ENCODE measurements at places on chromosomes 7 and 10. TPM values are rescaled to one million over a fixed set of nuclear protein-coding genes. Genes with fewer than 3 reads are reported as not detected.

DNA sequence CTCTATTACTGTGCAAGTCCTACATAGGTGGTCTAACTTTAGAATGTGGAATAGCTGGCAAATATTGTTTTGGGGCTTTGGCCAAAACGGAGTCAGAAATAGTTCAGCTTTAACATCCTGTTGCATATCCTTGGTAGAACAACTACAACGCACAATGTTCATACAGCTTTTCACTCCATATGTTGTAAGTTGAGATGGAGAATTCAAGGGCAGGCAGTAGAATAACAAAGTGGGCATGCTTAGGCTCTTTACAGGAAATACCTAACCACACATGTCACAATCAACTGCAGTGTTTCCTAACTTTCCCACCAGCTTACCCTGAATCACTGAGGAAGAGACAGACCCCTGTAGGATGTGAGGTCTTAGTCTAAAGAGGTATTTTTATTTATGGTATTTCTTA, 122.3 kb downstream of the PPP1R3A start:
- DNase-seq: peak; percentile 41

DNA sequence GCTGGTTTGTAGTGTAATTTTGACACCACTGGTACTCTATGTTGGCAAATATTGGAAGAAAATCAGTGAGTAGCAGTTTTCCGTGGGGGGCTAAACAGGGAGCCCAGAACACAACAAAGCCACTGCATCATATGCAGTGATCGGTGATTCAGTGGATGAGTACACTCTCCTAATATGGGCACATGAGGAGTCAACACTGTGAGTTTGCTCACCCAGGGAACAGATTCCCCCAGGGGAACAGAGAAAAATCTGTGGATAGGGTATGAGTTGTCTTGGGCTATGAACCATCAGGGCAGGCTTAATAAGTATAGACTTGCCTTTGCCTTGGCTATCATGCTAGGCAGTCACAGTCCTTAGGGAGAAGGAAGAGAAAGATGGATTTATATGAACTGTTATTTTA, 227.7 kb upstream of the SEMA3E start:
- DNase-seq: no peak

DNA sequence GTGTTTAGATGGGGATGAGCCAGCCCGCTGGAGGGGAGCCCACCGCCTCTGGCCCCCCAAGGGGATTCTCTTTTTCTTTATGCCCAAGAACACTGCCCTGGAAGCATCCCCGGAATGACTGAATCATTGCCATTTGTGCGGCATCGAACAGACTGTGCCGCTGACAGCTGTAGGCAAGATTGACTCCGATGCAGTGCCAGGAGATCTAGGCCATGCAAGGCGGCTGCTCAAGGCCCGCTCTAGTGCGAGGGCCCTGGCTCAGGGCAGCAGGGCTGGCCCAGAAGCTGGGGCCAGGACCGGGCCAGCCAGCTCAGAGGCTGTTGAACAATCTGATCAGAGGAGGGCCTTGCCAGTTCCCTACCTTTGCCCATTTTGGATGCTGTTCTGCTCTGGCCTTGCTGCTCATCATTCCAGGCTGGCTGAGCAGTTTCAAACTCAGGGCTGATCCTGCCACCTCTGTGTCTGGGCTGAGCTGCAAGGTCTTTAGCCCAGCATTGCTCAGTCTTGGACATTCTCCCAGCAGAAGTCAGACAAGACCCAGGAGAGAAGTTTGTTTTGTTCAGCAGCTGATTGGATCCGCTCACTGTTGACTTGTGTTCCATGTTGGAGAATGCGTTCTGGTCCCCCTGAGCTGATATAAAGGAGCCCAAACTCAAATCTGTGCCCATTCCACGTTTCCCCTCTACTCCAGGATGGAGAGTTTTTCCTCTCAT, 485.3 kb upstream of the GALNT17 start:
- DNase-seq: no peak

The OR2A12 gene
- 6.5 TPM for total RNA-seq

The UPK3B gene
- total RNA-seq: not detected

DNA sequence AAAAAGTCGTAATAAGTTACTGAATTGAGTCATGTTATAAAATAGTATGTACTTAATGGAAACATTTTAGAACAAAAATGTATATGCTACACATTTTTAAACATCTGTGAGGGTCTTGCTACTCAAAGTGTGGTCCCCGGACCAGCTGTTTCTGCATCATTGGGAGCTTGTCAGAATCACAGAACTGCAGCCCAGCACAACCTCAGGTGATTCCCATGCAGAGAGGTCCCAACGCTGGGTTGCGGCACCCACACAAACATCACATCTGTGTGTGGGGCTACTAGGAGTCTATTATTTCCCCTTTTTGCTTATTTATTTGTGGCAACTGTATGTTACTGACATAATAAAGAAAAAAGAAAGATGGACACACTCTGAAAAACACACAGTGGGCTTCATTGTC, 146.6 kb downstream of the BMS1 start:
- no peak for DNase-seq

GRCh38 chr7:37287131-37287855, 161.4 kb downstream of the ELMO1 start:
- peak; percentile 34 for DNase-seq

DNA sequence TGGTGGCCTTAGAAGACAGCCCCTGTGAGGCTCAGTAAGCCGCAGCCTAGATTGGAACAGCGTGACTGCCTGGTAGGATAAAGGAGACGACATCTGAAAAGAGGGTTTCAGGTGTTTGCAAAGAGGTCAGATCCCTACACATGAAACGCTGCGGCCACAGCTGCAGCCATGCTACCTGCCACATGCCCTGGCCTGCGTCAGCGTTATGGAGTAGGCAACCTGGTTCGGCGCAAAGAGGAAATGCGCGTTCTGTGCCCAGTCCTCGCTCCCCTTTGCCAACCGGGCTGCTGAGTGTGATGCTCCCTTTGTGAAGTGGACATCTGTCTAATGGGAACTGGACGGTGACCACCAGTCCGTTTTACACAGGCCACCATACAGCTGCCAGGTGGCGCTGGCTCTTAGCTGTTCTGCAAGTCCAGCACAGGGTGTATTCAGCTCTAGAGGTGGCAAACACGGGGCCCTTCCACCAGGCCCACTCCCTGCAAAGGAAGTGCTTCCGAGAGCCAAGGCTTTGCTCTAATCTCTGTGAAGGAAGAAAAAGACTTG, 160.3 kb downstream of the CELF2 start:
- DNase-seq: no peak

- no peak for DNase-seq
Measured at GRCh38 chr7:116582164-116582732, 57.4 kb downstream of the CAV1 start.

- no peak for DNase-seq
Measured at GRCh38 chr10:31912289-31912688, 16.3 kb downstream of the ARHGAP12 start.

The TMEM196 gene
- total RNA-seq: 14.9 TPM
